ENCODE measurements at places on chromosomes 13 and 19.

- no peak for DNase-seq
These were observed 24.7 kb downstream of the GPR42 start for GRCh38 chr19:35395382-35396199.

- DNase-seq, result no peak
These were observed 75.6 kb upstream of the KL start for GRCh38 chr13:32940601-32941000.

GRCh38 chr13:101697745-101698144 is 245.3 kb downstream of the ITGBL1 start:
- no peak for DNase-seq

DNA sequence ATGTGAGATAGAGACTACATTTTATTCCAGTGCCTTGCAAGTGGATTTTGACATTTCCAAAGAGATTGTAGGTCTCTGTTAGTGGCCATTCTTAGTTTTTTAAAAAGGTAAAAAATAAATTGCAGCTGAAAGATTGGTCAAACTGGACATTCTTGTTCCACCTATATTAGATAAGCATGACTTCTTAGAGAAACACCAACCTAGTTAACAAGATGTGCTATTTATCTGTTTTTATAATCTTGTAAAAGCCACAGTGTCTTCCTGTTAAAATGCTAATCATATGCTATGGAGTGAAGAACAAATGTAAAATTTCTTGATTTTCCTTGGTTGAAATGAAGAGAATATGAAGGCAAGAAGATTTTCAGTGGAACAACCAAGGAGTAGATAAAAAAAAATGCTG is 33.4 kb upstream of the GPR183 start:
- no peak for DNase-seq

DNA sequence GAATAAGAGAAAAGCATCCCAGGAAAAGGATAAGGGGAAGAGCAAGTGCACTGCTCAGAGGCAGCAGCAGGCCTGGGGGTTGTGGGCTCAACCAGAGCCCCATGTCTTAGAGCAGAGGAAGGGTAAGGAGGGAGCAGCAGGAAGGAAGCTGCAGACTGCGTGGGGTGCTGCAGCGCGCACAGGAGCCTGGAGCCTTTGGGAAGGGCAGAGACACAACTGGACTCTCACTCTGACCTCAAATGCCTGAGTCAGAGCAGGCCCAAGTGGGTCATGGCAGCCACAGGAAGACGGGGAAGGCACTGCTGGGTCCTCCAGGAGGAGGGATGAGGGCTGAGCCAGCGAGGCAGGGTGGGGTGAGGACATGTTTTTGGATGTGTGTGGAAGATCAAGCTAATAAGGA is 31.6 kb downstream of the SIGLEC7 start:
- no peak for DNase-seq

Data from fibroblast of the conjunctiva (primary cell).